ENCODE measurements at places on chromosomes 1 and 21.

GRCh38 chr1:212139526-212140135 lies 104.1 kb downstream of the DTL start:
- DNase-seq, result no peak

- no peak for DNase-seq
These were observed 5.5 kb upstream of the SYNJ1 start for GRCh38 chr21:32733356-32733755.

DNA sequence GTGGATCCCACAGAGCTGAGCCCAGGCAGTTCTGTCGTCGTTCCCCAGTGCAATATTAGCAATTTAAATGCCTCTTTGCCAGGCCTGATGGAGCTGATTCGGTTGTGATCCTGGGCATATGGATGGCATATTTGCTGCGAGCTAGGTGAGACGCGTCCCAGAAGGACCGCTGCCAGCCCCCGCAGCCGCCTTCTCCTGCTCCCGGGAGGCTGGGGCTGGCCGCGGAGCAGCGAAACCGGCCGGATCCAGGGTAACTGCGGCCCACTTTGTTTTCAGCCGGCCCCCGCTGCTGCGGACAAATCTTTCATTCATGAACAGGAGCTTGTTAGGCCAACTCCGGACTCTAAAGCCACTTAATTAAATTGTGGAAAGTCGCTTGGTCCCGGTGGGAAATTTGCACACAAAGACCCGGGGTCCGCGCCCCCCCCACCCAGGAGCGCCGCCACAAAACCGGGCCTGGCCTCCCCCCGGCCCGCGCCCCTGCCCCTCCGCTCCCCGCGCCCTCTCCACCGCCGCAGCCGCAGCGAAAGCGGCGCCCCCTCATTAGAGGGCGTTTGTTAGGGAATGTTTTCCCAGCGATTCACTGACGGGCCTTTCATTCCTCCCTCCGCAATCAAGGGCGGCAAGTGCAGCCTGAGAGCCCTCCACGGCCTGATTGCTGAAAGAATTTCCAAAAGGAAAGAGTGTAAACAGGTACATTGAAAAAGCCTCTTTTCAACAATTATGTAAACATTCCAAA lies 383.3 kb downstream of the RRAGC start:
- no peak for DNase-seq

DNA sequence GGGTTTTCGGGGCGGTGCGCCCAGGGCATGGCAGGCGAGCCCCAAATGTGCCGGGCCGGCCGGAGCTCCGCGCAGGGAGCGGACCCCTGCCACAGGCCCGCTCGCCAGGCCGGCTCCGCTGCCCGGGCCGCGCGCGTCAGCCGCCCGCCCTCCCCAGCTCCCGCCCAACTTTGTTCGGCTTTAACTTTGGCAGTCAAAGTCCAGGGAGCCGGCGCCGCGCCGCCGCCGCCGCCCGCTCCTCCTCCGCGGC lies 488 bp downstream of the SLC35D1 start:
- DNase-seq, result no peak

GRCh38 chr1:203954788-203955552 lies 93.6 kb downstream of the SNRPE start:
- DNase-seq, result no peak

GRCh38 chr1:227920896-227921295 lies 26.8 kb downstream of the WNT9A start:
- DNase-seq, result no peak

- no peak for DNase-seq
These were observed 36.1 kb upstream of the GOLT1A start for GRCh38 chr1:204249736-204250427.

DNA sequence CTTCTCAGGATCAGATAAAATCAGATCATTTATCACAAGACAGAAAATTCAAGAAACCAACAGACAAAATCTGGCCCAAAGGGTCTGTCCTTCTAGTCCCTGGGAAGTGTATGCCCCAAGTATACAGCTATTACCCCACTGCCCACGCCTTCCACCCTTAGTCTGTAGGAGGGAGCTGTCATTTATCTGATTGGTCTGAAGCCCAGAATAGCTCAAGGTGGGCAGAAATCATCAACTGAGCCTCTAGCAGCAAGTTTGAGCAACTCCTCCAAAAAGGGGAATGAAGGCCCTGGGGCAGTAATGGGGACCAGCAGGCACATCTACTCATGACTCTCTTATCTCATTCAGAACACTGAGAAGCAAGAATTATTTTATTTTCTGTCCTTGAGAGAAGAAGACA lies 126.9 kb downstream of the MATN1 start:
- no peak for DNase-seq

- no peak for DNase-seq
These were observed 30.2 kb upstream of the TRIM17 start for GRCh38 chr1:228446852-228447251.

- no peak for DNase-seq
These were observed 2.4 kb downstream of the GRIK3 start for GRCh38 chr1:37031871-37032270.

- no peak for DNase-seq
These were observed 5.7 kb downstream of the LMX1A start for GRCh38 chr1:165350840-165351239.

GRCh38 chr1:221884821-221885220 lies 142.9 kb upstream of the DUSP10 start:
- DNase-seq, result no peak

GRCh38 chr21:34582506-34583150 lies 32.3 kb downstream of the RCAN1 start:
- DNase-seq, result no peak

GRCh38 chr1:201697174-201697573 lies 131.8 kb upstream of the IPO9 start:
- DNase-seq, result no peak

DNA sequence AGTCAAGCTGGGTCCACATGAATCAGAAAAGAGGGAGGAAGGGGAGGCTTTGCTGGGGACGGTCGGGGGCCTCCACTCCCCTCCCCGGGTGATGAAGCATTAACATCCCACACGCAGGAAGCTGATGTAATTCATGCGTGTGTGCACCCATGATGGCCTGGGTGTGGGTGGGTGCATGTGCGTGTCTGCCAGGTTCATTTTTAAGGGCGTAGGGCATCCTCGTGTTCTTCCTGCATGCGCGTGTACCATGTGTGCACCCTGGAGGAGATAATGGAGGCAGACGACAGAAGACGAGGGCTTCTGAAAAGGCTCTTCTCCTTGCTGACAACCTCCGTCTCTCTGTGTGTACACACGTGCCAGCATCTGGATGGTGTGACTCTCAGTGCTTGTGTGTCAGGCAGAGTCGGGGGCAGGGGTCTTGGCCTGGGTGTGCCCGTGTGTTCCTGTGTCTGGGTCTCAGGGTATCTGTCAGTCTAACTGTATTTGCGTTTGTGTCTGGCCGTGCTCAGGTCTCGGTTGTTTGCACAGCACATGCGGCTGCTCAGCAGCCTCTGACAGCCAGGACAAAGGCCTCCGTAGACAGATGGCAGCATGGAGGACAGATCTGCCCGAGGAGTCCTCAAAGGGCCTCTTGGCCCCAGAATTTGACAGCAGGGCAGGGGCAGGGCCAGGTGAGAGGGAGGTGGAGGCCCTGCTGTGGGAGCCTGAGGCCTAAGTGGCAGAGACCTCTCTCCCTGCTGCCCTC lies 2.4 kb downstream of the RAP1GAP start:
- DNase-seq, result no peak

GRCh38 chr1:32051706-32052105 lies 21.0 kb upstream of the TMEM39B start:
- no peak for DNase-seq

DNA sequence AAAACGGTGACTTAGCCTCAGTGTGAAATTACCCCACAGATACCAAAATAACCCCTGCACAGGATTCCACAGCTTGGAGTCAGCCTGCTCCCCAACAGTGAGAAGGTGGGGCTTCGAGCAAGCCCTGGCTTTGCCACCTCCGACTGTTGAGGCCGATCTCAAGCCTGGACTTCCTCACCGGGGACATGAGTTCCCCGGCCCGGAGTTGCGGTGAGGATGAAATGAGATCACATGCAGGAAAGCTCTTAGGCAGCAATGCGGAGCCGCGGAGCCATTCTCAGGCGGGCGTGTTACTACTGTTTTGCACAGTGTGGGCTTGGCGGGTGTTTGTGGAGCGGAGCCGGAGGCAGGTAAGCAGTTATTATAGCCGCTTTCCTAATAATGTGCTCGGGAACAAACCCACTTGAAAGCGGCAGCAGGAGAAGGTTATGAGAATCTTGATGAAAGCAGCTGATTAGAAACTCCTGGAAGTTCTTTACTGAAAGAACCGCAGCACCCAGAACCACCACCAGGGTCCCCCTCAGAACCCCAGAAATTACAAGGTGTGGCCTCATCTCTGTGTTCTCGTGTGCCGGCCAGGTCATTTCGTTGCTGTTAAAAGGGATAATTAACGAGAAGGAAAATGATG lies 3.9 kb upstream of the CLSTN1 start:
- no peak for DNase-seq

Data from keratinocyte (primary cell).